Stimulated activated CD8-positive, alpha-beta memory T cell treated with anti-CD3 and anti-CD28 coated beads, Interleukin-4, amount 100 ng/mL, for 4 hours (primary cell): ENCODE measurements at places on chromosomes 5 and 9.
A peak's percentile ranks its signal among the peaks of the same experiment; 100 is the strongest.

- DNase-seq, result no peak
Measured at GRCh38 chr9:69178583-69179011, 4.5 kb downstream of the TJP2 start.

- DNase-seq, result no peak
Measured at GRCh38 chr5:84564321-84565075, 179.8 kb upstream of the EDIL3 start.

- no peak for DNase-seq
Measured at GRCh38 chr9:109769250-109769649, 10.7 kb upstream of the PALM2AKAP2 start.

GRCh38 chr5:113087976-113088514, 111.4 kb downstream of the DCP2 start:
- no peak for DNase-seq

- no peak for DNase-seq
Measured at GRCh38 chr5:168328814-168329213, 37.4 kb downstream of the WWC1 start.

- no peak for DNase-seq
Measured at GRCh38 chr5:159850160-159850559, 66.1 kb upstream of the ADRA1B start.

DNA sequence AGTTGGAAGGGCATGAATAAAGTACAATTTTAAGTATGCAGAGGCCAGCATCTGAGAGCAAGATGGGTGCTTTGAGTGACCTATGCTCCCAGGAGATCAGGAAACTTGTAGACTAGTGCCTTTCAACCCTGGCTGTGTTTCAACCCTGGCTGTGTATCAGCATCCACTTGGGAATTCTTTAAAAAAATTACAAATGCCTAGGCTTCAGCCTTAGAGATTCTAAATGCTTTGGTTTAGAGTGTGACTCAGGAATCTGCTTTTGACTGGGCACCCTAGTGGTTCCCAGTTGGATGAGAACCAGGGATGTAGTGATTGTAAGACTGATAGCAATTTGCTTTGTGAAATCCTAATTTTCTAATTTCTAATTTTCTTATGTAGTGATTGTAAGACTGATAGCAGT, 65.6 kb downstream of the RALGPS1 start:
- no peak for DNase-seq

- DNase-seq, result no peak
Measured at GRCh38 chr9:15249042-15249818, 57.8 kb downstream of the TTC39B start.

DNA sequence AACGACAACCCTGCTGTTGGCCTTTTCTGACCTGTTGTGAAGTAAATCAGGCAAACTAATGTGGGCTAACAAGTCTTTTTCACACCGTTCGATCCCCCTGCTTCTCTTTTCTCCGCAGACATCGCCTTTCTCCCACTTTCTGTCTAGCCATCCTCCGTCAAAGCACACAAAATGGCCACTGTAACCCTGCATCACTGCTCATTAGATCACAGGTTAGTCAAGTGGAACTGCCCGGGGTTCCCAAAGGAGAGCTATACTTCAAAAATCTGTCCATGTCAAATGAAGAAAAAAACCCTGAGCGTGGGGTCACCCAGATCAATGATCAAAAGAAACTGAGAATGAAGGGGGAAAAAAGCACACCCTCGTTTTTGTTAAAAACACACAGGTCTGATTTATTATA, 212.1 kb downstream of the ARL15 start:
- DNase-seq, result no peak

- peak; percentile 4 for DNase-seq
Measured at GRCh38 chr5:127313847-127314473, 23.4 kb downstream of the MEGF10 start.

- no peak for DNase-seq
Measured at GRCh38 chr9:8616414-8616813, 816.8 kb upstream of the DMAC1 start.

- DNase-seq, result no peak
Measured at GRCh38 chr5:91092859-91093783, 290.0 kb downstream of the ARRDC3 start.

DNA sequence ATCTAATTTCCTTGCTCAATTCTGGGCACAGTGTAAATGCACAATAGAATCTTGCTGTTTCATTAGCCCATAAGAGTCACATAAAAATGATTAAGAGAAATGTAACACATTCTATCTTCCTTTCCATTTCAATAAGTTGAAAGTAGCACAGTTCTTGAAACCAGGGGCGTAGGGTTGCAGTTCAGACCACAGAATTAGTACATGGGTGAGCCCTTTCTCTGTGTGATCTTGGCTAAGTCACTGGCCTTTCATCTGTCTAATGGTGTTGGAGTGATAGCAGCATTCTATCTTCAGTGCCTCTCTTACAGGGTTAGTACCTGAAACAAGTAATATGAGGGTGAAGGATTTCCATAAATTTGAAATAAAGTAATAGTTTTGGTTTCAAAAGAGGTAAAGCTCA, 445.3 kb upstream of the ZNF462 start:
- DNase-seq, result no peak

DNA sequence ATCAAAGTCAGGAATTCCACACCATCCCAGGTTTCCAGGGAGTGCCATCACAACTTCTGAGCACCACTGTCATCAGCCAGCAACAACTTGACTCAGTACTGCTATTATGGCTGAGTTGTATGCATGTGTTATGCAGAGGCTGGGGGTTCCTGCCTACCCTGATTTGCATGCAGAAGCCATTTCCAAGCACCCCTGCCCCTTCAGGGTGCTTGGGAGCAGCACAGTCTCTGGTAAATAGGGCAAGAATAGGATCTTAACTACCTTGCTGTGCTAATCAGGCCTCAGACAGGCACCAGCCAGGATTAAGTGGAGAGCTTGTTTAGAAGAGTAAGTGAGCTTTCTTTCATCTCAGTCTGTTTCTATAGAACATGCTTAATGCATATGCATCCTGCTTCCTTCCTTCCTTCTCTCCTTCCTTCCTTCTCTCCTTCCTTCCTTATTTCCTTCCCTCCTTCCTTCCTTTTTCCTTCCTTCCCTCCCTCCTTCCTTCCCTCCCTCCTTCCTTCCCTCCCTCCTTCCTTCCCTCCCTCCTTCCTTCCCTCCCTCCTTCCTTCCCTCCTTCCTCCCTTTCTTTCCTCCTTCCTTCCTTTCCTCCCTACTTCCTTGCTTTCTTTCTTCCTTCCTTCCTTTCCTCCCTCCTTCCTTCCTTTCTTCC, 175.7 kb downstream of the FRMD3 start:
- no peak for DNase-seq

DNA sequence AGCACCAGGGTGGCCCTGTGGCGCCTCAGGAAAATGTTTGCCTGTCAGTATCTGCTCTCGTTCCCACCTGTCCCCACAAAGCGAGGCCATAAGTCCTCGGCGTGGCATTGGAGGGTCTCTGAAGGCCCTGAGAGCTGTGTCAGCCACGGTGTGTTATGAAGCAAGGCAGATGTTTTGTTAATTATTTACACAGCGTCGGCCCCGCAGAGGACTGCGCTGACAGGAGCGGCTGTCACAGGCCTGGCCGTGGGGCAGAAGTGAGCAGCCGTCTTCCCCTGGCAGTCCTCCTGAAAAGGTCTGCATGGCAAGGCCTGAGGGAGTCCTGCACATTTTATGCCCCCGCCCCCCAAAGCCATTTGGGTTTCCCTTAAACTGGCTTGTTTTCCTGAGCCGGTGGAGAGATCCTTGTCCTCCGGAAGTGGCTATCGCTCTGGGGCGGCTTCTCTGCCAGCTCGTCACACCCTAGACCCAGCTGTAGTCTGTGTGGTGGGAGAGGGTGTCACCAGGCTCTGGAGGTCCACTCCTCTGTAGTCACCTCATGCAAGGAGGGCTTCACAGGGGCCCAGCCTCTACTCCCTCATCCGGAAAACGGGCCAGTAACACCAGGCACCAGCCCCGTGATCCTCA, 6.2 kb downstream of the NEK6 start:
- DNase-seq, result no peak

- DNase-seq, result no peak
Measured at GRCh38 chr5:43769571-43770355, 166.8 kb downstream of the NNT start.

- no peak for DNase-seq
Measured at GRCh38 chr9:95509851-95510708, 6.7 kb downstream of the PTCH1 start.

DNA sequence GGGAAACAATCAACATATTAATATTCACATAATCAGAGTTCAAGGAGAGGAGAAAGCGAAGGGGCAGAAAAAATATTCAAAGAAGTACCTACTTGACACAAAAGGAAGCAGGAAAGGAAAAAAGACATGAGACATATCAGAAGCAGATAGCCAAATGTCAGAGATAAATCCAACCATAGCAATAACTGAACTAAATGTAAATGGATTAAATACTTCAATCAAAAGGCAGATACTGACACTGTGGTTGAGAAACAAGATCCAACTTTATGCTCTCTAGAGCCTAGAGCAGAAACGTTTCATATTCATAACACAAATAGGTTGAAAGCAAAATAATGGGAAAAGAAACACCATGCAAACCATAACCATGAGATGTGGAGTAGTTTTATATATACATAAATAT, 9.0 kb downstream of the MRPS2 start:
- DNase-seq, result no peak

- no peak for DNase-seq
Measured at GRCh38 chr9:6498982-6499381, 86.0 kb downstream of the UHRF2 start.

- no peak for DNase-seq
Measured at GRCh38 chr5:107871023-107871422, 200.3 kb upstream of the EFNA5 start.

DNA sequence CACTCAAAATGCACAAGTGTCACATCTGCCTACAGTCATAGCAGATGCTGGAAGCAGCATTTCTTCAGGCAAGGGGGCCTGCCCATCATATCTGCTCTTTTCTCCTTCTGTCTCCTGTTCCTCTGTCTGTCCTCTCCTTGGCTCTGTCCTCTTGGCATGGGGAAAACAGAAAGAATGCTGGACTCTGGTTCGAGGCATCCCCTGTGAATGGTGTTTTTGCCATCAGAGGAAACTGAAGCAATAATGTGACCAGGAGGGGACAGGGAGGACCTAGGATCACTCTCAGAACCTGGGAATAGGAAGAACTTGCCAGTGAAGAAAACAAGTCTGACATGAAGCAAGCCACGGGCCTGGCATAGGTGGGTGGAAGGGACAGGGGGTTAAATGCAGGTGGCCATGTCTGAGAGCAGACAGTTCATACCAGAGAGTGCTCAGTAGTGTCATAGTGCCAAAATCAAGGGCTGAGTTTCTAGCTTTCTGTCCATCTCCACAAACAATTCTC, 35.3 kb downstream of the AQP7 start:
- no peak for DNase-seq

DNA sequence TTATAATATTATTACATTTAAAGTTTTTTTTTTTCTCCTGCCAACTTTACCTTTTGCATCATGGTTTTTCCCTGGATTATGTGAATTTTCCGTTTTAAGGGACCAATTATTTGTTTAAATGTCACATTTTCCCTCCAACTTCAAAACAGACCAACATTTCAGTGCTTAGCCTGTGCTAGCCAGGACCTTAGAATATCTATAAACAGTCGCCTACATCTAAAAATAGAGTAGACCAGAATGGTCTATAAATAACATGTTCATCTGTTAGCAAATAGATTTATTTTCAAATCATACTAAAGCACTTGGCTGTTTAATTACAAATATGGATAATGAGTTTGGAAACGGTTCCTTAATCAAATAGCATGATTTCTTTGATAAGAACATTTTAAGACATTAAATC, 192.0 kb downstream of the FBN2 start:
- no peak for DNase-seq

GRCh38 chr9:134329886-134330285, 3.6 kb downstream of the RXRA start:
- DNase-seq, result no peak

GRCh38 chr9:128882677-128883603, 1.0 kb downstream of the LRRC8A start:
- no peak for DNase-seq

DNA sequence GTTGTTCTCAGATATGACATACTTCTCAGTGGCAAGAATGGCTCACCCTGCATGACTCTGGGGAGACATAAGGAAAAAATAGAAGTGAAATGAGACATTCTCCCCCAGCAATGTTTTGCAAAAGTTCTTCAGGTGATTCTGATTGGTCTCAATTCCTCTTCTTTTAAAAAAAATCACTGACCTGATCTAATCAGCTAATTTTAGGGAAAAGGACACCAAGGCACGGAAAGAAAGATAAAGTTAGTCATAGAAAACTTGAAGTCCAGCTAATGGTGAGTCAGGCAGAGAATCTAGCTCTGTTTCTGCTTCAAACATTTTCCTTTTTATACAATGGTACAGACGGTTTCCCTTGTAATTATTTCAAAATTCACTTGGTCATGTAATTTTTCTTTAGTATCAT, 1018.9 kb upstream of the ARRDC3 start:
- no peak for DNase-seq

DNA sequence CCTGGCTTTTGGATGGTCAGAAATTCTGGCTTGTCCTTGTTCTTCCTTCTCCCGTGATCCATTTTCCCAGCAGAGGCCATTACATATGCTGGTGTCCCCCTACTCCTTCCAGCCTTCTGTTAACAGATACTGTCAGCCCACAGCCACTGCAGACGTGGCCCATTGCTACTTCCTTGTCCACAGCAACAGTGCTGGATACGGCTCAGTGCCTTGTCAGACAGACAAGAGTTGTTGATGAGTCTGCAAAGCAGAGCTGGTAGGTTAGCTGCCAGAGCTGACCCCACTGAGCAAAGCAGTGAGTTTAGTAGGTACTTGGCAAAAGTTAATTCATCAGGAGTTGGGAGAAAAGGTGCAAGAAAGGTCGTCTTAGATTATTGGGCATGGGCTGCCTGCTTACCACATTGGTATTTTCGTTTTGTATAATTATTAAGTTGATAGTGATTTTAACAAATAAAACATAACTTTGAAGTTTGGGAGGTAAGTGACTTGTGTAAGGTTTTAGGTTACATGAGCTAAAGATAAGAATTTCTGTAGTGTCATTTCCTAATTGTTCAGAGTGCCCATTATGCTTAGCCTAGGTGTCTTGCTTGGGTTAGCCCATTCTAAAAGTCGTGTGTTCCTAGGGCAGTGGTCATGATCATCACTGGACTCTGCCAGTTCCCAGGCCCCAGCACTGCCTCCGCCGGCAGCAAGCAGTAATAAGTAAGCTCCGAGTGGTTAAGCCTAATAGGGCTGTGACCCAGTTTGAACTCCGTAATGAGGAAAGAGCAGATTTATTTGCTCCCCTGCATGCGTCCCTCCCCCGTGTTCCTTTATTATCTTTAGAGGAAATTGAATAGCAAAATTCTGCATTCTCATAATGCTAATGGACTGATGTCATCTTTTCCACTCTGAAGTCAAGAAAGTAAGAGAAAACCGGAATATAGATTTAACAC, 292.0 kb downstream of the FANCC start:
- DNase-seq, result no peak

GRCh38 chr5:64952951-64953673, 184.4 kb downstream of the CWC27 start:
- no peak for DNase-seq
